ENCODE measurements at places on chromosomes 16 and 17.

DNA sequence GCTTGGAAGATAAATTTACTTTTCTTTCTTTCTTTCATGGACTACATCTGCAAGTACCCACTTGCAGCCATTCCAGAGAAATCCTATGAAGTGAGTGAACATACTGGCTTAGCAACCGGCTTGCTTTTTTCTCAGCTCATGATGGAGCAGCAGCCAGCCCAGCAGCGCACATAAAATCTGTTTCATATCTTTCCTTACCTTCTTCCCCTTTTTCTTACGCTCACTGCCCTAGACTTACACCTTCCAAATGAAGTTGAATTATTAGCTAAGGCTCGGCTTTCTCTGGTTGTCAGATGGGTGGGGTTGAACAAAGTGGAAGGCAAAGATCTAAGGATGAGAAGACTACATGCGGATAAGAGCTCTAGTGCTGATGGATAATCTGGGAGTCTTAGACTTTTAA, 13.9 kb upstream of the ABCA8 start:
- no peak for DNase-seq

DNA sequence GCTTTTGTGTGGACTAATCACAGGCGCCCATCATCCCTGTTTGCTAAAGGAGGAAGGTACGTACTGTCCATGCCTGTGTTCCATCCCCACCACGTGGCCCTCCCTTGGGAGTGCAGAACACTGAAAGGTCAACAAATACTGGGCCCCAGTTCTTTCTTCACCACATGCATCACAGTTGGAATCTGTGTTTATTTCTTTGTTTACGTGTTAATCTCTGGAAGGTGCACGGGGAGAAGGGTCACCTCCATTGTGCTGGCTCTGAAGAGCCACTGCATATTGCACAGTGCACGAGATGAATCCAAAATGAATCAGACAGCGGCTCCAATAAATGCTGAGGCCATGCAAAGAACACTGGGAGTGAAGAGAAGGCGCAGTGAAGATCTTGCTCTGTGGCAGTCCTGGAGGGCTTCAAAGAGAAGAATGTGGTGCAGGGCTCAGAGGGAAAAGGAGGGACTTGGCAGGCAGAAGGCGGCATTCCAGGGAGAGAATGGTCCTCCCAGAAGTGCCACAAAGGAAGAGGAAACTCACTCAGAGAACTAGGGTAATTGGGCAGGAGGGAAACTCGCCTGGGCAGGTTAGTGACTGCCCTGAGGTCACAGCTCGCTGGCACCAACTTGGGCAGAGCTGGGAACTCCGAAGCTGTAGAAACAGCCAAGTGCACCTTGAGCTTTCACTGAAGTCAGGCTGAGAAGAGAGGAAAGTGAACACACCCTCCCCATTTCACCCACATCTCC, 3.7 kb downstream of the RPH3AL start:
- DNase-seq: no peak

GRCh38 chr16:14354561-14355351, 275.3 kb downstream of the PARN start:
- no peak for DNase-seq

DNA sequence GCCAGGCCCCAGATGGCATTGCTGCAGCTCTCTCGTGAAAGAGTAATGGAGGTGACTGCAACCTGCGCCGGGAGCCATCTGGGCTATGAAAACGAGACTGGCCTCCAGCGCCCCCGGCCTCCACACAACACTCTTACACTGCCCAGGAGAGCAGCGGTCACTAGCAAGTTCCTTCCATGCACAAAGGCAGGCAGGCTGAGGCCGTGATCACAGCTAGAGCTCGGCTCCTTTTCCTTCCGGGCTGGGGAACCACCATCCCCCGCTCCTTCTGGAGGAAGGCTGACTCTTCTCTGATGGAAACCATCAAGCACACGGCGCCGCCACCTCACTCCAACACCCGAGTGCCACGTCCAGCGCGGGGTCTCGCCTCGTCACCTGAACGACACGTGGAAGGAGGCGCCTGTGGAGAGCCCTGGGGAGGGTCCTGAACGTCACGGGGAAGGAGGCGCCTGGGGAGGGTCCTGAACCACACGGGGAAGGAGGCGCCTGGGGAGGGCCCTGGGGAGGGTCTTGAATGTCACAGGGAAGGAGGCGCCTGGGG, 61.9 kb downstream of the KLHDC4 start:
- no peak for DNase-seq

- no peak for DNase-seq
These were observed 3.3 kb downstream of the TPSD1 start for GRCh38 chr16:1258906-1259759.

DNA sequence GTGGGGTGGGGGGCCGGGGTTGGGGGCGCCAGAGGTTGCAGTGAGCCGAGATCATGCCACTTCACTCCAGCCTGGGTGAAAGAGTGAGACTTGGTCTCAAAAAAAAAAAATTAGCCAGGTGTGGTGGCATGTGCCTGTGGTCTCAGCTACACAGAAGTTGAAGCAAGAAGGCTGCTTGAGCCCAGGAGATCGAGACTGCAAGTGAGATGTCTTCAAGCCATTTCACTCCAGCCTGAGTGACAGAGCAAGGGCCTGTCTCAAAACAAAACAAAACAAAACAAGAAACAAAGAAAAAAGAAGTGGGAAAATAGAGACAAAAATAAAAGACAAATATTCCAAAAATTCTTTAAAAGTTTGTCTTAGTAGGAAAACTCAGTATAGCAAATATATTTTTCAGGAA, 135.1 kb upstream of the CORO6 start:
- no peak for DNase-seq

DNA sequence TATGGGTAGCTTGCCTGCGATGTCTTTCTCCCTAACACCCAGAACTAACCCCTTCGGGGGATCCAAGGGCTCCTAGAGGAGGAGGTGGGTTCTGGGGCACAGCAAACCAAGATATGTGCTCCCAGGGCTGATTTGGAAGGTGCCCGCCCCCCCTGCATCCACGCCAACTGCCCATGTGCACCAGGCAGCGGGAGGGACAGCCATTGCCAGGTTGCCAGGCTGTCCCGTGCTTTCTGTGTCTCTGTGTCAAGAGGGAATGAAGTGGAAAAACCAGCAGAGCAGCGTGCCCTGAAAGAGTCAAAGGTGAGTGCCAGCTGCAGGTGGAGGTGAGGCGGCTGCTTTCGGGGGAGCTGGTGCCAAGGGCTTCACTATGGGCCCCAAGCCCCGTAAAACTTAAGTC, 6.4 kb downstream of the TEKT5 start:
- peak; percentile 82 for DNase-seq

DNA sequence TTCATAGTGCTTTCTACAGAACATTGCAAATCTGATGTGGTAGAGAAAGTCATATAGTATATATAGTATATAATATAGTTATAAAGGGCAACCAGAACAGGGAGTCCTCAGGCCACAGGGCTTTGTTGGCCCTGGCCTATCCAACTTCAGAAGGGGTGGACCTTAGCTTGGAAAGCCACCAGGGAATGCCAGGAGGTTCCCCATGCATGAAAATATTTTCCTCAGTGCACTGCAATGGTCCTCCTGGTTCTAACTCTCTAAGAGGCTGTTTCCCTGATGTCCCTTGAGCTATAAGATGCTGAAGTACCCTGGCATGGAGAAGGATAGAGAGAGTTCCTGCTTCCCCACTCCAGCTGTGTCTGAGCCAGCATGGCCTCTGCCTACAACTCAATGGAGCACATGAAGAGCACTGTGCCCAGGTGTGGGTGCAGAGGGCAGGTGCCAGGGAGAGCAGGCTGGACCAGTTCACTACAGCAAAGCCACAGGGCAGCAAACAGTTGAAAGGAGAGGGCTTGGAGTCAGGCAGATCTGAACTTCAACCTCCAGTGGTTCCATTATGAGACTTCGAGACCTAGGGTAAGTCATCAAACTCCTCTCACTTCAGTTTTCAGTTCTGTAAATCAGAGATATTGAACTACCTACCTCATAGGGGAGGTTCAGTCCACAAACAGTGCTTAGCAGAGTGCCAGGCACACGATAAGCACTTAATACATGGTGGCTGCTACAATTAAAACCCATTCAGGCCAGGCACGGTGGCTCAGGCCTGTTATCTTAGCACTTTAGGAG, 183.1 kb downstream of the SALL1 start:
- DNase-seq: no peak

DNA sequence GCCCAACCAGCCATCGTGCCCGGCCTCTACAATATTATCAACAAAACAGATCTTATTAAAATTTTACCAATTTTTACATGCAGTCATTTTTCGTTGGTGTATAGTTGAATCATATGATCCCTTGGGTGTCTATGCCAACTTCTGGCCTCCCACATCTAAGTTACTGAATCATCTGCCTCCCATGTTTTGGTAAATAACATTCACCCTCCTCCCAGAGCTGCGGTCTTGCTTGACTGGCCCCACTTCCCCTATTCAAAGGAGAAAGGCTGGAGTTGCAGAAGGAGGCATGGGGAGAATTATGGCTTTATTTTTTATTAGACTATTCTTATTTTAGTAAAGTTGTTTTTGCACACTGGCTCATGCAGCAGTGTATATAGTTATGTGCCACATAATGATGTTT, 18.5 kb upstream of the CCL23 start:
- DNase-seq: no peak

- no peak for DNase-seq
These were observed 492.5 kb upstream of the HSBP1 start for GRCh38 chr16:83315271-83315670.

GRCh38 chr16:83134638-83135037, 507.9 kb downstream of the CDH13 start:
- no peak for DNase-seq

DNA sequence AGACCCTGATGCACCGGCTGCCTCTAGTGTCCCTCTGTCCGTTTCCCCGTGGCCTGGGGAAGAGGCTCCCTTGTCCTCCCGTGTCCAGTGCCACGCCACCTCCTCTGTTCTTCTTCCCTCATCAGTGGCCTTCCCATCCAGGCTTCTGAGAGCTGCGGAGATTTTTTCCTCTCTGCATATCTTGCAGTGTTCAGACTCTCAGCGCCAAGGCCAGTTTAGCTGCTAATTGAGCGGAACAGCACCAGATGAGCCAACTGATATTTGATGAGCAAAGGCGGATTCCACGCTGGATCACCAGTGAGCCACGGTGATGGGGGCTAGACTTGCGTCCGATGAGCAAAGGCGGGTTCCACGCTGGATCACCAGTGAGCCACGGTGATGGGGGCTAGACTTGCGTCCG, 257.6 kb downstream of the FOXL1 start:
- DNase-seq: no peak

DNA sequence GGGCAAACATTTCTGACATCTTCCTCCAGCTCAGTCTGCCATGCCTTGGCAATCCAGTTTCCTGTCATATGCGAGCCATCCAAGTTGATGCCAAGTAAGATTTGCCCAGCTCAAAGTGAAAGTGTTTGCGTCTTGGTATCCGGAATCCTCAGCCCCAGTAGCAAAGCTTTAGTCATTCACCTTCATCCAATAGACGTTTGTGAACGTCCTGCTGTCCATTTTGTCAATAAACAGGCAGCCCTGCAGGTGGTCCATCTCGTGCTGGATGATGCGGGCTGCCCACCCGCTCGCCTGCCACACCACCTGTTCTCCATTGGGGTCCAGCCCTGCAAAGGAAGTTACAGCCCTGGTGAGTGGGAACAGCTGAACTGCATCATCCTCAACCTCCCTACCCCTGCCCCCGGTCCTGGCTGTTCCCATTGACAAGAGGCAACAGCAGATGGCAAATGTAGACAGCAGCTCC, 1.5 kb downstream of the PDF start:
- no peak for DNase-seq

DNA sequence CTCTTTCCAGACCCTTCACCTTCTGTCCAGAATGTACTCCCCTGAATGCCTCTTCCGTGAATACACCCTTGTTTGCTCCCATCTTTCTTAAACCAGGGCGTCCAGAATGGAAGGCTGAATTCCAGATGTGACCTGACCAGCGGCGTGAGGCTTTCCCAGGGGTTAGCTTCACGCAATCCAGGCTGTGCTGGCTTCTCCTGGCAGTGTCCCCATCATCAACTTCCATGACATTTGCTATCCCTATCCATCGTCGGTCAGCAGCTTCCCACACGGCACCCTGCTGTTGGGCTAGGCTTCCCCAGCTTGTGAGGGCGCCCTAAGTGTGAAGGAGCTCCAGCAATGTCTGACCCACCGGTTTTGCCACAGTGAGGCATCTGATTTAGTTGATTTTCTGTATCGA, 339.8 kb upstream of the TNRC6C start:
- no peak for DNase-seq

- no peak for DNase-seq
These were observed 1.2 kb downstream of the USP7 start for GRCh38 chr16:8962393-8963009.

DNA sequence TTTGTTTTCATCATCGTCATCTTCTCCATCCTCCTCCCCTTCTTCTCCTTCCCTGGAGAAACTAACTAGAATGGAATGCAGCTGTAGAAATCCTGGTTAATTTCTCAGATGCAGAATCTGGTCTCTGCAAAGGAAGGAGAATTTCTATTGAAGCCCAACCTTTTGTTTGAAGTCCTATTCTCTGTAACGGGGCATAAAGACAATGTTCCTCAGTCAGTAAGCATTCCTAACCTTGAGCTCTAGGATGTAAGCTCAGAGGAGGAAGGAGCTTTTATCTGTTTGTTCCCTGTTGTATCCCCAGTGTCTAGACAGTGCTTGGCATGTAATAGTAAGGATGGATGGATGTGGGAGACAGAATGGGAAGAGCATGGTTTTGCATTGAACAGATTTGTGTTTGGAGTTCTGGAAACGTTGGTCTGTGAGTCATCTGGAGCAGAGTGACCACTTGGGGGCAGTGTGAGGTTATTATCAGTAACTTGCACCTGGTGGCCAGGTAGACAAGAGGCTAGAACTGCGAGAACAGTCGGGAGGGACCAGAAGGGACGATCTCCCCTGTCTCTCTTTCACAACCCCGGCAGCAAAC, 363.7 kb downstream of the SNX29 start:
- no peak for DNase-seq

GRCh38 chr16:3793161-3793576, 75.8 kb upstream of the TRAP1 start:
- DNase-seq: peak; percentile 32

- DNase-seq: no peak
These were observed 237.5 kb upstream of the PMFBP1 start for GRCh38 chr16:72409423-72409822.

DNA sequence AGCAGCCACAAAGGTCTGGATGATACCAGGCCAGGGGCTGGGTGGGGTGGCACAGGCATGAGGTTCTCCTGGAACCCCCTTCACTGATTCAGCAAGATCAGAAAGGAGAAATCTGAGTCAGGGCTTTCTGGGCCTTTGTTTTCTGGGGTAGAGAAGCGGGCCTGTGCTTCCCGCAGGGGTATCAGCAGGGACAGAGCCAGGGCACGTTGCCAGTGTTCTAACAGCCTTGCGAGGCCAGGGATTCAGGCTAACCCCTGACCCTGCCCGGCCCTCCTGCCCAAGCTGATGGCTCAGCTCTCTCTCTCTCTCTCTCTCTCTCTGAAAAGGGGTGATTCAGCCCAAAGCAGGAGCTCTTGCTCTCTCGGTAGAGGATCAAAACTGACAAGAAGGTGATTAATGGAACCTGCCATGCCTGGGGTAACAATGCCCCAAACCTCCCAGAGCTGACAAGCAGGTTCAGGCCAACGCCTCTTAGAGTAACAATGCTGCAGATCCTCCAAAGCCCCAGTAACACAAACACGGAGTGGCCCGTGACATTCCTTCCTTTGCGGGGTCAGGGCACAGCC, 2.0 kb upstream of the KRT13 start:
- no peak for DNase-seq

- no peak for DNase-seq
These were observed 6.9 kb downstream of the ZACN start for GRCh38 chr17:76085731-76086366.

Data from cerebellum (tissue), 4 donors.